Stimulated activated CD8-positive, alpha-beta memory T cell treated with anti-CD3 and anti-CD28 coated beads, Interleukin-12 subunit alpha, Interleukin-12 subunit beta, amount 100 ng/mL, for 1 hour (primary cell): ENCODE measurements at places on chromosomes 5 and 9.

DNA sequence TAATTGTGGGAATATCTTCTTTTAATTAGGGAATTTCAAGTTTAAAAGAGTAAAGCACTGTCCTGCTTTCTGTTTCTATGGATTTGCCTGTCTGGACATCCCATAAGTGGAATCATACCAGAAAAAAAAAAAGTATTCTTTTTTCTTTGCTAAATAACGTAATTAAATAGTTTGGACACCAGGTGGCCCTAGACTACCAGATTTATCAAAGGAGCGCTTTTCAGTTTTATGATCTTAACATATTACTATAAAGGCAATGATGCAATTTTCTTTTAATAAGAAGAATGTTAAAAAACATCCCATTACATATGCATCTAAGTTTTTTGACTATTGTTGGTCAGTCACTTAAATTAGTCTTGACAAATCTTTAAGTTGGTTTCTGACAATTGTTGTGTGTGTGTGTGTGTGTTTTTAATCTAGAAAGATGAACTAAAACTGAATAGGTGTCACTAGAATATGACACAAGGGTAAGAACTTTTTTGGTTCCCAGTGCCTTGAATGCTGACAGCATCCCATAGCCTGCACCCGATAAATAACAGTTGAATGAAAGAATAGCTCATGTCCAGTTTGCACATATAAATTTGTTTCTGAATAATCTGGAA is 49.5 kb downstream of the C5orf22 start:
- no peak for DNase-seq

DNA sequence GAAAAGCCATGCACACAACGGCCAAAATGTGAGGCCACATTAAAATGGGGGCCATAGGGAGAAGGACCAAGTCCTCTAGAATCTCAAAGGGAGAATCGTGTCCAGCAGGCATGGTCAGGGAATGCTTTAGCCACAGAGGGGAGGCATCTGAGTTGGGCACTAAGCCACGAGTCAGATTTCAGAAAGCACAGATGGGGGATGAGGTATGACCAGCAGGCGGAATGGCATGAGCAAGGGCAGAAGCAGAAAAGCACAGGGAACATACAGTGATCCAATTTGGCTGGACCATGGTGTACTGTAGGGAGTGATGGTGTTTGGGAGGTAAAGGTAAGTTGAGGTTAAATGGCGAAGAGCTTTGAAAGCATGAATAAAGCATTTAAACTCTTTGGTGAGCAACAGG is 214.6 kb downstream of the TLE1 start:
- DNase-seq = no peak

DNA sequence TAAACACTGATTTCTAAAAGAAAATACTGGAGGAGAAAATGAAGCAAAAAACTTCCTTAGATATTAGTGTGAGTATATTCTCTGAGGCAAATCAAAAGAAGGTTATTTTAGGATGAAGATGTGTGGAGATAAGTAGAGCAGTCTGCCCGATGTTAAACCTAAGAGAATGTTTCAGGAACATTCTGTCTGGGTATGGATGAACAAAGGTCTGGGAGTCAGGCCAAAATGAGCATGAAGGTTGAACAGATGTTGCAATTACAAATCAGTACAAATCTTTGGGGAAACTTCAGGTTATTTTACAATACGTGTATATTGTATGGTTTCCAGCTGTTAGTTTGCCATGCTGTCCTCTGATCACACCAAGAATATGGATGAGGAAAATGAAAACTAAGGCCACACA is 14.4 kb upstream of the CEP78 start:
- DNase-seq = no peak

DNA sequence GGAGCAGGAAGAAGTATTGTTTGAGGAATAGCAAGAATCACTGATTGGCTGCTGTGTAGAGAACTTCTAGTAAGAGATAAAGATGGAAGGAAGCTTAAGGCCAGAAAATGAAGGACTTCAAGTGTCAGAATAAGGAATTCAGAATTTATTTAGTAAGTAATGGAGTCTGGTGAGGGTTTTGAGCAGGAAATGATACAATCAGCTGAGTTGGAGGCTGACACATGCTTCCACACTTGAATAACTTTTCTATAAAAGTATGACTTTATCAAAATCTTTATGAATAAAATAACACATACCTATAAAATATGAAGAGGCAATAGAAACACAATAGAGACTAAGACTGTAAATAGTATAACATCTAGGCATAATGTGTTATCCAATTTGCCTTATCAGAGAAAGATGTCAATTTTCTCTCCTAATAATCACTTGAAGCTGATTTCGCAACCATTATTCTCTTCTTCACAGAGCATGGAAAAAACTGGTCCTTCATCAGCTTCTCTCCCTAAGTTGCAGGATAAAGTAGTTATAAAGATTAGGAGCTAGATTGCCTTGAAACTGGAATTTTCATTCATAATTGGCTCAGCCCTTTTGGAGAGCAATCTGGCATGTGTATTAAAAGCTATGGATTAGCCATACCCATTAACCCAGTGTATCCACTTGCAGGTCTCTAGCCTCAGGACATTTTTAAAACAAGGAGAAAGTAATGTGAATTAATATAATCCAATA is 143.4 kb downstream of the ZNF608 start:
- DNase-seq = no peak
